Activated T-cell treated with anti-CD3 and anti-CD28 coated beads, Interleukin-2, amount 50 U/mL, for 24 hours (primary cell): ENCODE measurements at places on chromosomes 5 and 9.

GRCh38 chr5:83777856-83778255, 57.2 kb upstream of the HAPLN1 start:
- no peak for DNase-seq

DNA sequence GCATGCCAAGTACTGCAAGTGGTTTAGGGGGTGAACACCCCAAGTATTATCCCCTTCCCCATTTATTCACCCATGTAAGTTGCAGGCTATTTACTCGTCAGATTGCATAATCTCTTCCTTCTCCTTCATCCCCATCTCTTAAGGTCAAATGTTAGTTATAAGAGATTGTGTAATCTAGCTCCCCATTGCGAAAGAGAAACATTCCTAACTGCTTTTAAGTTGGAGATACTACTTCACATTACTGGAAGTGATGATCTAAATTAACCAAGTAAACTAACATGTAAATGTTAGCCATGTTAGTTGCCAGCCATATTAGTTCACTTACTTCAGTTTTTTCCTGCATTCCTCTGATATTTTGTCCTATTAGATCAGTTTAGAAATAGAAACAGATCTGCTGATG, 262.3 kb downstream of the TAF11L14 start:
- DNase-seq = no peak

DNA sequence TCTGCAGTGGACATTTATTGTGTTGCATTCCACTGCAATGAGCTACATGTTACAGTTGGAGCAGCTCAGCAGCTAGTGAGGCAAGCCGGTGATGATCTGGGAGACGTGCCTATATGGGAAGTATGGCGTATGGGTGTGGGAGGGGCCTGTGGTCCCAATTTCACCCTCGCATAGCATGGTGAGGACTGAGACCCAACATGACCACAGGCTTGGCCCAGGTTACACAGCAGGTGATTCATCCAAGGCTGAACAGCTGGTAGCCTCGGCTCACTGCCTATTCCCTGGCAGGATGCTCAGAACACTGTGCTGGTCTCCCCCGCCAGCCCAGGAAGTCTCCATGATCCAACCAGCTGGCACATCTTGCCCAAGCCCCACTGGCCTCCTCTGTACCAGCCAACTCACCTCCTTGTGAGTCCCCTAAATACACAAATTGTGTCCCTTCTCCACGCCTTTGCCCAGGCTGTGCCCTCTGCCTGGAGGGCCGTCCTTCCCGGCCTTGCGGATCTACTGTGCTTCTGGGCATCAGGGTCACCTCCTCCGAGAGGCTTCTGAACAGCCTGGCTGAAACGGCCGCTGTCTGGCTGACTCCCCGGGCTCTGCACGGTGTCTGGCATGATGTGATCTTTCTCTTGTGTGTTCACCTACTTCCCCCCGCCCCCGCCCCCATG, 81.4 kb downstream of the NSUN2 start:
- DNase-seq = no peak

DNA sequence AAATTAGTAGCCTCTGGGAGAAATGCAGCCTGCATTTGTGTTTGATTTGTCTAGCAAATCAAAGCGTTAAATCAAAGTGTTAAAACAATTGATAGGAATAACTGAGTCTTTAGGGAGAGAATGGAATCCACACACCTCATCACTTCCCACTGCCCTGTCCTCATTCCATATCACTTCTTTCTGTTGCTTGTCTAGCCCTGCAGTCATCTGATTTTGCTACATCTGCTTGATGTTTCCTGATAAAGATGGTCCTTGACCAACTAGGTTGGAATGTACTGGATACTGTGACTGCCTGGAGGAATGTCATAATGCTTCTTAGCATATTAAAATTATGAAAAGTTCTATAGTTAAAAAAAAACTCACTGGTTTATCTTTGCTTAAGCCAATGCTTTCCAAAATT, 119.9 kb downstream of the DOCK2 start:
- DNase-seq = no peak

GRCh38 chr5:113984928-113985327, 376.9 kb upstream of the KCNN2 start:
- no peak for DNase-seq

- DNase-seq = no peak
Measured at GRCh38 chr9:27179245-27179865, 70.3 kb downstream of the TEK start.

DNA sequence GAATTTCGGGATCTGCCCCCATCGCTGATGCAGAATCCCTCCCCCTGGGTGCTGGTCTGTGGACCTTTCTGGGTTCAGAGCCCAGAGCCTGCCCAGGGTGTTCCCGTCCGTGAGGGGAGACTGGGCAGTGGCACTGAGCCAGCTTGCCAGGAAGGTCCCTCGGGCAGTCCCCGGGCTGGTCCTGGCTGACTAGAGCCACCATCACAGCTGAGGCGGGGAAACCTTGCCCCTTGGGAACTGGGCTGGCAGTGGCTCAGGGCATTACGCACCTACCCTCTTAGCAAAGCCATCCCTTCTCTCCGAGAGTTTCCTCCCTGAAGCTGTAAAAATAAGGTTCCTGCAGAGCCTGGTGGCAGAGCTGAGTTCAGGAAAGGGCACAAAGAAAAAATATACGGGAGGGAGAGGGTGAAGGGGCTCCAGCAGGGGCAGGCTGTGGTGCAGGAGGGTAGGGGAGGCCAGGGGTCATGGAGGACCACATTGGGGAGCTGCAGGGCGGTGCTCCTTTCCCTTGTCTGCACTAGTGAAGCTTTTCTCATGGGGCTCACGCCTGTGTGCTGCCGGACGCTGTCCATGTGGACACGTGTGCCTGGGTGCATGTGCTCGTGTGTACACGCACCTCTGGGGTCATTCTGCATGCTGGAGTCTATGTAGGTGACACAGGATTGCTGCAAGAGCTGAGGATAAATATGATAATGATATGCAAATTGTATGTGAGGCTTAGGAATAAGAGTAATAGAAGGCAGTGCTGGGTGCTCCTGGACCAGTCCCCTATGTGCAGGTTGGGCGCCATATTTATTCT, 118.9 kb downstream of the LHX2 start:
- DNase-seq = no peak

- no peak for DNase-seq
Measured at GRCh38 chr9:1198085-1198484, 147.9 kb downstream of the DMRT2 start.

DNA sequence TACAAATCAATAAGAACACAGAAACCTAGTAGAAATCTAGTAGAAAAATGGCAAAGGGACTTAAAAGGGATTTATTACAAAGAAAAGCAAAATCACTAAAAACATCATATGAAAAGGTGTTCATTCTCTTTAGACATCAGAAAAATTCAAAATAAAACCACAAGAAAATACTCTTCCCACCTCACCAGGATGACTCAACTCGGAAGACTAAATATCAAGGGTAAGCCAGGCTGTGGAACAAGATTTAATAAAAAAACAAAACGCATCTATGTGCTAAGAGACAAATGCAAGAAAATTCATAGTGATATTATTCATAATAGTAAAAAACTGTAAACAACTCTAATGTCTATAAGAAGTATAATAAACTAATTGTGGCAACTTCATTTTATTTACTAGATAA, 181.6 kb upstream of the GHR start:
- no peak for DNase-seq

DNA sequence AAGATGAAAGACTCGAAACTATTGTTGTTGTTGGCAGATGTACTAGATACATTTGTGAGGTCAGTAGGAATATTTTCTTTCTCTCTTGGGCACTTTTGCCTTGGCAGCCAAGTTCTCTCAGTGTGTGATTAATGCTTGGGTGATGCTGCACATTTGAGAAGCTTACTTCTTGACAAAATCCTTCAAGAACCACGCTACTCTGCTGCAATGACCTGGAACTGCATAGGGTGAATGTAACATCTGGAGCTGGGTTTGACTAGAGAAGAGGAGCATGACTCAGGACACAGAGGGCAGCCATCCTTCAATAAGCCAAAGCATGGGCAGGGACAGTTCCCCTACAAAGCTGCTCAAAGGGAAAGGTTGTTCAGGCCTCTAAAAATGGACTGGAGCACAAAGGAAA, 75.5 kb upstream of the PUM3 start:
- DNase-seq = no peak

- no peak for DNase-seq
Measured at GRCh38 chr5:171306781-171307591, 2.1 kb upstream of the TLX3 start.

DNA sequence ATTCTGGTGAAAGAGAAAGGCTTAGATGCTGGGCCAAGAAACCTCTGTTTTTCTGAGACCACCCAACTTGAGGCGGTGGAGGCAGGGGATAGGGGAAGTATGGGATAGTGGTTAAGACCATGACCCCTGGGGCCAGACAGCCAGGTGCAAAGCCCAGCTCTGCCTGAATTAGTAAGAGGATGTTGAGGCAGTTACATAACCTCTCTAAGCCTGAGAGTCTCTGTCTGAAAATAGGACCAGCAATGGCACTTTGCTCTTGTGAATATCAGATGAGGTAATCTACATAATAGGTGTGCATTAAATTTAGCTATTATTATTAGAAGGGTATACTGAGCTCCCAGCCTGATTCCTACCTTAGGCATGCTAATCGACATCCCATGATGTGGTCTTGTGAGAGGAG, 68.2 kb downstream of the DOCK2 start:
- DNase-seq = no peak

DNA sequence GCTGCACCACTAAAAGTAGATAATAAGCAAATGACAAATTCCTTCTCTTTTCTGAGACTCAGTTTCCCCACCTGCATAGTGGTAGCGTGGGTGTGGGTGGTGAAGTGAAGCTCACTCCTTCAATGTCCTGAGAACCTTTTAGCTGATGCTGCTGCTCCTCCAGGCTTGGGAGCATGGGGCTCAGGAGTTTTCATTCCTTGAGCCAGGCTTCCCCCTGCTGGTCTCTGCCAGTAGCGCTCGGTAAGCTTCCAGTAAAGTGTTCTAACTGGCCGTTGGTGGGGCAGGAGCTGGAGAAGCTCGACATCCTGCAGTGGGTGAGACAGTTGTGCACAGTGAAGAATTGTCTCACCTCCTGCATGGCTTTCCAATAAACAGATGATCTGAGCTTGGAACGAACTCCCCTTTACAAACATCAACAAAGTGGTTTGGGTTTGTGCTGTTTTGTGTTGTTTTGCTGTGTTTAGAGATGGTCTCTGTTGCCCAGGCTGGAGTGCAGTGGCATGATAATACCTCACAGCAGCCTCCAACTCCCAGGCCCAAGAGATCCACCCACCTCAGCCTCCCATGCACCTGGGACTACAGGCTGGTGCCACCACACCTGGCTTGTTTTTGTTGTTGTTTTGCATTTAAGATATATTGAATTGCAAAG, 34.6 kb downstream of the SPARC start:
- peak; percentile 71 for DNase-seq

DNA sequence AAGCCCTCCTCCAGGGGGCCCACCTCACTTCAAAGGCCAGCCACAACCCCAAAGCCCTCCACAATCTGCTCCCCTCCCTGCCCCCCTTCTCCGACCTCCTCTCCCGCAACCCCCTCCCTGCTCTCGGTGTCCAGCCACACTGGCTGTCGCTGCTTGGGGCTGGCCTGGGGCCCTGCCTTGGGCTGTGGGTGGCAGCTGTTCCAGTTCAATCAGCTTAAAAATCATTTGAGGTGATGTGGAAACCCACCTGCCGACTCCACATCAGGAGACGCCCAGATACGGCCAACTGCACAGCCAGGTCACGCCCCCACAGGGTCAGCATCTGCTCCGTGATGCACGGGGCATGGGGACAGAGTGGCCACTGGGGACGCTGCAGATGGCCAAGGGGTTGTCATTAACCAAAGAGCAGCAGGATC, 107.0 kb upstream of the MVB12B start:
- DNase-seq = no peak

- no peak for DNase-seq
Measured at GRCh38 chr9:118686959-118687358, 682.3 kb downstream of the BRINP1 start.
